ENCODE measurements at places on chromosomes 4 and X. TPM values are rescaled to one million over a fixed set of nuclear protein-coding genes. Genes with fewer than 3 reads are reported as not detected.

- H3K27me3 ChIP-seq = no peaks in the 10 kb centered on the region
- no peaks in the 10 kb centered on the region for H3K4me1 ChIP-seq
- H3K4me3 ChIP-seq = no peak overlapping the region
- no peak overlapping the region for H3K27ac ChIP-seq
- DNase-seq = no peak
- peaks cover 38% of the 10 kb centered on the region for H3K36me3 ChIP-seq
Observed at GRCh38 chrX:150625875-150626274, 57.5 kb downstream of the MTM1 start.

- peaks cover 53% of the 10 kb centered on the region for H3K4me1 ChIP-seq
- DNase-seq = peak; percentile 38
- H3K36me3 ChIP-seq = peaks cover 23% of the 10 kb centered on the region
- H3K27me3 ChIP-seq = no peaks in the 10 kb centered on the region
Observed at GRCh38 chr4:88758264-88758663, 60.6 kb upstream of the NAP1L5 start.

GRCh38 chr4:128924951-128925350 is 115.5 kb downstream of the JADE1 start:
- H3K27ac ChIP-seq = no peak overlapping the region
- H3K4me3 ChIP-seq = no peak overlapping the region
- H3K36me3 ChIP-seq = no peaks in the 10 kb centered on the region
- H3K27me3 ChIP-seq = no peaks in the 10 kb centered on the region

DNA sequence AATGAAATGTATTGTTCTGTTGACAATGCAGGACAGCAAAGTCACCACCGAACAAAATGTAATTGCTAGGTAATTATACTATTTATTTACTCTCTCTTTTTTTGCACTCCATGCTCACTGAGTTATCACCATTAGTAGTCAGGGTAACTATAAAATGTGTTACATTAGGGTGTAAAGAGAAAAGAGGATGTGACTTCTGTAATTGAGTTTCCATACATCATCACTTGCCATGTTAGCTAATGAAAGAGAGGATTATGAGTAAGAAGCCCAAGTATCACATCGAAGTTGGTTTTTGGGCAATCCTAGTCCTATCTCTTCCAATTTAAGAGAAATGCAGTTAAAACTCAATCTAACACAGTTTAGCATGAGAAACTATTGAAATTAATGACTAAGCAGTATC is 7.6 kb downstream of the ZXDA start:
- no peaks in the 10 kb centered on the region for H3K36me3 ChIP-seq
- H3K27me3 ChIP-seq = no peaks in the 10 kb centered on the region
- no peak for DNase-seq
- H3K4me3 ChIP-seq = no peak overlapping the region

DNA sequence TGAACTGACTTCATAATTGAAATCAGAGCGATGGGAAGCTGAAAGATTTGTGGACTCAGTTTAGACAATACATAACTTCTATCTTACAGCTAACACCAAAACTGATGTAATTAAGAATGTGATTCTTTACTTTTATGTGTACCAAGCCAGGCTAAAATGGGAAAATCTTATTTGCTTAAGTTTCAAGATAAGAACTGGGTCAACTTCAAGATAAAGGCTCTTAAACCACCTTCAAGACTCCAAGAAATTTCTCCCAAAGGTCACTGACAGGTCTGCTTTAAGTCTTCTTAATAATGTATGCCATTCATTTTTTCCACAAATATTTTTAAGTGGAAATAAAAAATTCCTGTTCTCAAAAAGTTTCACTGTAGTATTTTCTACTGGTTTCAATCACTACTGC is 55.5 kb downstream of the DDX60 start:
- peaks cover 57% of the 10 kb centered on the region for H3K36me3 ChIP-seq
- H3K27ac ChIP-seq = no peak overlapping the region
- no peak overlapping the region for H3K4me3 ChIP-seq
- peaks cover 4% of the 10 kb centered on the region for H3K4me1 ChIP-seq

DNA sequence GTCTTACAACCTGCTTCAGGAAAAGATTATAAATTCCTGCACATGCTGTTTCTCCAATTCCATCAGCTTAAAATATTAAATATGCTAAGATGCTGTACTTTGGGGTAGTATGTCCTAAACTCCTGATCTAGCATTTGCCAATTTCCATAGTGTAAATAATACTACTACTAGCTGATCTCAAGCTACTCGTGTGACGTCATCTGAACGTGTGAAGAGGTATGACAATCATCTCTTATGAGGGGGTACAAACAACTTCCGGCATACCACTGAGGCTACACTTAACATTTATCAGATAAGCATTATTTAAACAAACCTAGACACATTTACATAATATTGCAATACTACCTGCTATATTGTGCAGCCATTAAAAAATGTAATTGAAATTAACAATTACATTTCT is 52.4 kb upstream of the APELA start:
- no peaks in the 10 kb centered on the region for H3K36me3 ChIP-seq
- no peaks in the 10 kb centered on the region for H3K27me3 ChIP-seq
- H3K4me1 ChIP-seq = no peaks in the 10 kb centered on the region

GRCh38 chr4:39730072-39730471 is 32.1 kb downstream of the UBE2K start:
- no peak overlapping the region for H3K4me3 ChIP-seq
- no peak for DNase-seq
- no peaks in the 10 kb centered on the region for H3K36me3 ChIP-seq
- H3K27ac ChIP-seq = no peak overlapping the region

GRCh38 chr4:102428122-102428521 is 73.0 kb upstream of the NFKB1 start:
- H3K4me3 ChIP-seq = no peak overlapping the region
- no peaks in the 10 kb centered on the region for H3K27me3 ChIP-seq
- no peaks in the 10 kb centered on the region for H3K36me3 ChIP-seq
- H3K4me1 ChIP-seq = peaks cover 7% of the 10 kb centered on the region
- no peak overlapping the region for H3K27ac ChIP-seq

DNA sequence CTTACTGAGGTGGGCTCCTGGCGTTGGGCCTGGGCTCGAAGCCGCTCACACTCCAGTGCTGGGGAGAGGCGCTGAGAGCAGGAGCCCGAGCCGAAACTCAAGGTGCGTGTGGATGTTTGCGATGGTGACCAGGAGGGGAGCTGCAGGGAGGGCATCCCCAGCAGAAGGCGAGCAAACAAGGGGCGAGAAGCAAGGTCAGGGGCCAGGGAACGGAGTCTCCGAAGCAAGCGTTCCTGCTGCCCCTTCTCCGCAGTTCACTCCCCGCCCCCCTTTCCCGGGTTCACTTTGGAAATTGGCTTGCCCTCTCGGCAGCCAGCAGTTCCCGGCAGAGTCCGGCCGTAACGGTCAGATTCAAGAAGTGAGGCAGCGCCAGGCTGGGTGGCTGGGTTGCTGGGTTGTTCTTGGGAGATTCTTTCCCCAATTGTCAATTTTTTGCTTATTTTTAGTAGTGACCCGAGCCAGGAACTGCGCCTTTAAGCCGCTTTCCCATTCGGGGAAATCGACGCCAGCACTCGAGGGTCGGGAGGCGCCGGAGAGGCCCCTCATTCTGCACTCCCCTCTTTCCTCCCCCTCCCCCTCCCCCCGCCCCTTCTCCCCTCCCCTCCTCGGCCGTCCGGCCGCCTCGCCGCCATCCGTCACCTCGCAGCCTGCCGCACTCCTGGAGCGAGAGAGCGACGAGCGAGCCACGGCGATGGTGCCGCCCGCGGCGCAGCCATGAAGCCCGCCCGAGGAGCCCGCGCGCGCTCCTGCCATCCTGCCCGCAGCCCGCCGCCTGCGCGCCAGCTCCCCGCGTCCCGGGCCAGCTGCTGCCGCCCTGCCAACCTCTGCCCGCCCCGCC is at the start of gene FRMPD3:
Gene FRMPD3, plus strand, starts transcription at position 655 of the 838 bp plus-strand sequence. CDS start 76,937 bp downstream, outside the sequence.
- peak within 1 kb of the TSS; percentile 53 for H3K4me3 ChIP-seq
- peaks cover 57% of the 10 kb centered on the region for H3K27me3 ChIP-seq
- DNase-seq = peak; percentile 37
- peaks cover 33% of the 10 kb centered on the region for H3K4me1 ChIP-seq
- no peaks in the 10 kb centered on the region for H3K36me3 ChIP-seq

- H3K4me1 ChIP-seq = no peaks in the 10 kb centered on the region
- H3K36me3 ChIP-seq = no peaks in the 10 kb centered on the region
- H3K4me3 ChIP-seq = no peak overlapping the region
- H3K27me3 ChIP-seq = no peaks in the 10 kb centered on the region
- DNase-seq = no peak
Observed at GRCh38 chrX:113947548-113947947, 636.3 kb upstream of the HTR2C start.

DNA sequence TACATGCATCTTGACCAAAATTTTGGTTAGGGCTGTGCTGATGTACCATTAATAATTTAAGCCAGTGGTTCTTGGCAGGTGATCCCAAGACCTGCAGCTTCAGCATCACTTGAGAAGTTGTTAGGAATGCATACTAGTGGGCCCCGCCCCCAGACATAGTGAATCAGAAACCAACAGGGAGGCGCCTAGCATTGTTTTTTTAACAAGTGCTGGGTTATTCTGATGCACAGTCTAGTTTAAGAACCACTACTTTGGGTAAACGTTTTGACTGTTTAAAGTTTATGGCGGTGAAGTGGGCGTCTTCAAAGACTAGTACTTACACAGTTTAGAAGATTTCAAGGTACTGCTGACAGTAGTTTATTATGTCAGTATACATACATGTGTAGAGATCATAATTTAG is 23.6 kb downstream of the FAM199X start:
- H3K4me1 ChIP-seq = no peaks in the 10 kb centered on the region
- no peak for DNase-seq
- H3K27me3 ChIP-seq = no peaks in the 10 kb centered on the region
- peaks cover 65% of the 10 kb centered on the region for H3K36me3 ChIP-seq

DNA sequence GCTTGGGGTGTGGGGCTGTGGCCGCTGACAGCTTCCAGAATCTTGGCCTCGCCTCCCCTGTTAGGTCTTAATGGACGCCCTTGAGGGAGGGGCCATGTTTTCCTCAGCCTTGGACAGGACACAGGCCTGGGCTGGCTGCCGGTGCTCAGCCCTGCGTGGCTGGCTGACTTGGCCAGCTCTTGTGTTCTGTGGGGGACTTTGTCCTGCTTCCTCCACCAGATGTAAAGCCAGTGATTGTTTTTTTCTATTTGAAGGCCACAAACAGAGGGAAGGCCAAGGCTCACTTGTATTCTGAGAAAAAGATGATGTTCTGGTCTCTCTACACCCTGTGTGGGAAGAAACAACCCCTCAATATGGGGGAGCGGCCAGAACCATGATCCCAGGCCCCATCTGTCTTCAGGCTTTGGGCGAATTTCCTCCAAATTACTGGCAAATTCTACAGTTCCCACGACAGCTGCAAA is 71.3 kb downstream of the HTRA3 start:
- H3K4me3 ChIP-seq = no peak overlapping the region
- H3K27me3 ChIP-seq = no peaks in the 10 kb centered on the region
- H3K27ac ChIP-seq = peak overlapping the region; percentile 53
- H3K4me1 ChIP-seq = peaks cover 38% of the 10 kb centered on the region

- H3K4me1 ChIP-seq = no peaks in the 10 kb centered on the region
- no peak overlapping the region for H3K27ac ChIP-seq
- H3K4me3 ChIP-seq = no peak overlapping the region
- no peaks in the 10 kb centered on the region for H3K27me3 ChIP-seq
Observed at GRCh38 chrX:47587906-47588735, 5.9 kb downstream of the TIMP1 start.

GRCh38 chr4:42296196-42296595 is 101.1 kb upstream of the SHISA3 start:
- DNase-seq = no peak
- no peak overlapping the region for H3K27ac ChIP-seq
- H3K4me1 ChIP-seq = no peaks in the 10 kb centered on the region
- H3K36me3 ChIP-seq = no peaks in the 10 kb centered on the region
- no peak overlapping the region for H3K4me3 ChIP-seq

Gene RADX
- total RNA-seq = 4.8 TPM

Gene HHIP
- total RNA-seq = 33.0 TPM

Gene PABPC1L2A
- total RNA-seq = not detected

Measured in stomach (tissue), 19 donors.